Endothelial cell of coronary artery (primary cell): ENCODE measurements at places on chromosomes 4 and X. TPM values are rescaled to one million over a fixed set of nuclear protein-coding genes. Genes with fewer than 3 reads are reported as not detected.

FAAH2 gene
- 0.09 and 0.19 TPM in 2 replicates for total RNA-seq

TRIM75 gene
- not detected in 2 replicates for total RNA-seq

FAM156A gene
- 7.5 and 9.4 TPM in 2 replicates for total RNA-seq

NOX1 gene
- total RNA-seq, result 0.09 TPM in 1 of 2 replicates, not detected in the other

UNC5C gene
- under 0.01 and 0.38 TPM in 2 replicates for total RNA-seq

CD40LG gene
- not detected in 2 replicates for total RNA-seq

PRSS12 gene
- 0.09 and 0.56 TPM in 2 replicates for total RNA-seq

ADH1B gene
- total RNA-seq, result 0.09 and 0.47 TPM in 2 replicates

UGT2B17 gene
- not detected in 2 replicates for total RNA-seq

SLC25A43 gene
- 11.6 and 15.5 TPM in 2 replicates for total RNA-seq

SCD5 gene
- total RNA-seq, result 37.3 and 52.5 TPM in 2 replicates

FREM3 gene
- total RNA-seq, result under 0.01 TPM in 1 of 2 replicates, not detected in the other

SLC25A4 gene
- total RNA-seq, result 7.5 and 14.0 TPM in 2 replicates

ADGRG4 gene
- total RNA-seq, result under 0.01 TPM in 1 of 2 replicates, not detected in the other

ASB12 gene
- 0.09 TPM in 1 of 2 replicates, not detected in the other for total RNA-seq

CACNA1F gene
- under 0.01 TPM in 1 of 2 replicates, not detected in the other for total RNA-seq

RTL3 gene
- total RNA-seq, result under 0.01 TPM in 1 of 2 replicates, not detected in the other

FATE1 gene
- not detected in 2 replicates for total RNA-seq

ZCCHC12 gene
- under 0.01 TPM in 1 of 2 replicates, not detected in the other for total RNA-seq

HEPH gene
- total RNA-seq, result 0.18 and 0.47 TPM in 2 replicates

DCAF8L2 gene
- total RNA-seq, result 0.19 and 0.27 TPM in 2 replicates

ATP10D gene
- 14.4 and 24.1 TPM in 2 replicates for total RNA-seq

USP17L20 gene
- total RNA-seq, result not detected in 2 replicates

RPS6KA6 gene
- total RNA-seq, result 0.19 and 0.99 TPM in 2 replicates

AMBN gene
- not detected in 2 replicates for total RNA-seq
